Dermis microvascular lymphatic vessel endothelial cell (primary cell): ENCODE measurements at places on chromosomes 3 and 15. TPM values are rescaled to one million over a fixed set of nuclear protein-coding genes. Genes with fewer than 3 reads are reported as not detected.

TP63 gene
- under 0.01 TPM in 1 of 2 replicates, not detected in the other for total RNA-seq

AGBL1 gene
- not detected in 2 replicates for total RNA-seq

CYP1A1 gene
- 21.6 and 39.8 TPM in 2 replicates for total RNA-seq

ASB14 gene
- total RNA-seq = not detected in 2 replicates

SLC22A14 gene
- total RNA-seq = under 0.01 TPM in 1 of 2 replicates, not detected in the other

CIAO2A gene
- total RNA-seq = 29.2 and 44.4 TPM in 2 replicates

HTR3E gene
- not detected in 2 replicates for total RNA-seq

ENTPD3 gene
- 0.13 TPM in 1 of 2 replicates, not detected in the other for total RNA-seq

CRYGS gene
- total RNA-seq = 0.77 and 0.89 TPM in 2 replicates

FAM81A gene
- under 0.01 and 0.13 TPM in 2 replicates for total RNA-seq

RLBP1 gene
- not detected in 2 replicates for total RNA-seq

ZIC1 gene
- total RNA-seq = not detected in 2 replicates

DNAH12 gene
- total RNA-seq = under 0.01 TPM in 2 replicates

WDR72 gene
- not detected in 2 replicates for total RNA-seq

ZNF502 gene
- 1.9 and 2.5 TPM in 2 replicates for total RNA-seq

SCAANT1 gene
- total RNA-seq = not detected in 2 replicates

COL6A5 gene
- total RNA-seq = not detected in 2 replicates

ITIH1 gene
- total RNA-seq = not detected in 2 replicates

CCR2 gene
- total RNA-seq = not detected in 2 replicates

IGSF10 gene
- under 0.01 TPM in 1 of 2 replicates, not detected in the other for total RNA-seq

AHSG gene
- total RNA-seq = under 0.01 TPM in 1 of 2 replicates, not detected in the other

FANCD2OS gene
- not detected in 2 replicates for total RNA-seq

CLDN1 gene
- total RNA-seq = 0.13 and 0.63 TPM in 2 replicates

TTC21A gene
- 0.90 and 3.2 TPM in 2 replicates for total RNA-seq

SEMA3G gene
- total RNA-seq = 23.0 and 35.9 TPM in 2 replicates

TNFSF10 gene
- 53.9 and 84.3 TPM in 2 replicates for total RNA-seq

GATA2 gene
- 6.7 and 14.7 TPM in 2 replicates for total RNA-seq

ADCY5 gene
- total RNA-seq = under 0.01 and 0.25 TPM in 2 replicates

DAZL gene
- not detected in 2 replicates for total RNA-seq

OPA1 gene
- total RNA-seq = 34.9 and 46.2 TPM in 2 replicates

MAGI1 gene
- total RNA-seq = 49.0 and 80.4 TPM in 2 replicates

ITGB5 gene
- total RNA-seq = 51.0 and 70.0 TPM in 2 replicates
